ENCODE measurements at places on chromosomes 5 and 9.
A peak's percentile ranks its signal among the peaks of the same experiment; 100 is the strongest.

DNA sequence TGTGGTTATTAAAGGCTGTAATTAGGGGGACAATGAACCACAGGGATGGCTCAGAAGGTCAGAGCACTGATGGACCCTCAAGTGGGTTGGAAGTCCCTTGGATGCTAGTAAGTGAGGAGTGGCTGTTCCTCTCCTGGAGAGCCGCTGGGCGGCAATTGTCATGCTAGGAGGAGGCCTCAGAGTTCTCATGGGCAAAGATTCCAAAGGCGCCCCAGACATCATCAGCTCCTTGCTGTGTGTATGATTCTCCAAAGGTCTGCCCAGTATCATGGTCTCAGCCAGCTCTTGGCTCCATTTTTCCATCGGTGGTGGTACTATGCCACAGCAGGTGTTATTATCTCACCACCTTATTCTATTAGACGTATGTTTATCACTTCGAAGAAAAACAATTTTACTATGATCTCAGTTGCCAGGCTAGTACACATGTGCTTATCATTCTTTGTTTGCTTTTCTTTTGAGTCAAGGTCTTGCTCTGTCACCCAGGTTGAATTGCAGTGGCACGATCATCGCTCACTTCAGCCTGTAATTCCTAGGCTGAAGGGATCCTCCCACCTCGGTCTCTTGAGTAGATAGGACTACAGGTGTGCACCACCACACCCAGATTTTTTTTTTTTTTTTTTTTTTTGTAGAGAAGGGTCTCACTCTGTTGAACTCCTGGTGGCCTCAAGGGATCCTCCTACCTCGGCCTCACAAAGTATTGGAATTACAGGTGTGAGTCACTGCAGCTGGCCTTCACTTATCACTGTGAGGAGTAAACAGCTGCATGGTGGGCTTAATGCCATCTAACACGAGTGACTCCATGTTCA is 46.8 kb downstream of the EXOSC2 start:
- no peak for DNase-seq

GRCh38 chr9:127445851-127446712 is 5.1 kb downstream of the RPL12 start:
- peak; percentile 32 for DNase-seq

GRCh38 chr9:28688172-28688571 is 1114.9 kb upstream of the C9orf72 start:
- DNase-seq, result no peak

GRCh38 chr5:82142928-82143577 is 135.1 kb downstream of the RPS23 start:
- no peak for DNase-seq

DNA sequence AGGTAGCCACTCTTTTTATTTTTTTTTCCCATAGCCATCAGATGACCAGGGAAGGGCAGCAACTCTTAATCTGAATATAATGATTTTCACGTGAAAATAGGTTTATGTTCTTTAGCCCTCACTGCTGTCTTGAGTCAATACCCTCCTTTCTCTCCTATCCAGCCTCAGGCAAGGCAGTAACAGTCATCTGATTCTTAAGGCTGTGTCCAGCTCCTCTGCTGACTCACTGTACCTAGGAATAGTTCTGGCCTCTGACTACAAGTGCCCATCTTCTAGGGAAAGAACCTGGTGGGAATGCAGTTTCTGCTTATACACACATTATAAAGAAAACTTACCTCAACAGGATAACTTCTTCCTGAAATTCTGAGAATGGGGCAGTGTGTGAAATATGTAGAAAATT is 30.7 kb downstream of the DHX29 start:
- no peak for DNase-seq

DNA sequence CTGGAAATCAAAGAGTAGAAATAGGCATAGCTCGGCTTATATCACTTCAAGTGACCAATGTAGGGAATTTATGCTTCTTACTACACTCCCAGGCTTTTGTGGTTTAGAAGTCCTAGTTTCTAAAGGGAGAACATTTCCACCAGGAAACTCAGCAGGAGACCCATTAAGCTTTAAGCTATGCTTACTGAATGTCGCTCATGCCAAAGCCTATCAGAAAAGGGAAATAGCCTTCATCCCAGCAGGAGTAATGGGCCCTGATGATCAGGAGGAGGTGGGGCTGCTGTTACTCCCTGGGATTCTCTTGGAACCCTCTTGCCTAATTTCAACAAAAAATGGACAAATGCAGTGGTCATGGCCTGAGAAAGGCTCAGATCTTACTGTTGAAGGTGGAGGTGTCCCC is 54.5 kb upstream of the SEMA6A start:
- DNase-seq, result no peak

DNA sequence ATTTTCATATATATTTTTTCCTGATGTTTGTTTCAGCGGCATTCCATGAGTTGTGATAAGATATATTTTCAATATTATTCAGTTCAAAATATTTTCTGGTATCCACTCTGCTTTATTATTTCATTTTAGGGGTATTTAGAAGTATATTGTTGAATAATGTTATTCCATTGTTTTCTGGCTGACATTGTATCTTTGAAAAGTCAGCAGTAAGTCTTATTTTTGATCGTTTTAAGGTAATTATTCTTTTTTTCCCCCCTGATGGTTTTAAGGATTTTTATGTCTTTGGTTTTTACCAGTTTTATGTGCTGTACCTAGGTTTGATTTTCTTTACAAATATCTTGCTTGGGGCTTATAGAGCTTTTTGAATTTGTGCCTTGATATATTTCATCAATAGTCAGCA is 6.6 kb upstream of the GLRA1 start:
- peak; percentile 15 for DNase-seq

DNA sequence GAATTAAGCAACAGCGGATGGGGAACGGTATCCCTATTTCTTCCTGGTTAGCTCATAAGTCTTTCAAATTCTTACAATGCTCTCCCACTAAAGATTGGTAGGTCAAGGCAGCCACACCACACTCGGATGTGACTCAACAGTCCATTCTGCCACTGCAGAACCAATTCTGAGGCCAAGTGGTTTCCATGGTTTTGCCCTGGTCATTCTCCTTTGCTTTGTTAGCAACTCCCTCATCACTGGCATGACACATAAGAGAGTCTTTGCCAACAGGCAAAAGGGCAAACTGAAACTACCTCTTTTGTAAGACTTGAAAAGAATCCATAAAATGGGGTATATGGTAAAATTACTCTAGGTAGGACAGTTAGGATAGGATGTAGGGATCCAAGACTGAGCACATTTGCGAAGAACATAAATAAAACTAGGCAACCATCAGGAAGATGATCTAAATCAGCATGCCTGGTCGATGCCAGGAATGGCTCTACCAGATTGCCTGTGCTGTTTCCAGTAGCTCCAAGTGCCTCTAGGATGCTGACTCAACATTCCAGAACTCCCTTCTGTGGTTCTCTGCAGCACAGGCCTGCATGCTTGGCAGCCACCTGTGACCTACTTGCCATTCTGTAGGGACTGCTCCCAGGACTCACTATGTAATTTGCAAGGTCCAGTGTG is 105.4 kb downstream of the DCP2 start:
- no peak for DNase-seq

DNA sequence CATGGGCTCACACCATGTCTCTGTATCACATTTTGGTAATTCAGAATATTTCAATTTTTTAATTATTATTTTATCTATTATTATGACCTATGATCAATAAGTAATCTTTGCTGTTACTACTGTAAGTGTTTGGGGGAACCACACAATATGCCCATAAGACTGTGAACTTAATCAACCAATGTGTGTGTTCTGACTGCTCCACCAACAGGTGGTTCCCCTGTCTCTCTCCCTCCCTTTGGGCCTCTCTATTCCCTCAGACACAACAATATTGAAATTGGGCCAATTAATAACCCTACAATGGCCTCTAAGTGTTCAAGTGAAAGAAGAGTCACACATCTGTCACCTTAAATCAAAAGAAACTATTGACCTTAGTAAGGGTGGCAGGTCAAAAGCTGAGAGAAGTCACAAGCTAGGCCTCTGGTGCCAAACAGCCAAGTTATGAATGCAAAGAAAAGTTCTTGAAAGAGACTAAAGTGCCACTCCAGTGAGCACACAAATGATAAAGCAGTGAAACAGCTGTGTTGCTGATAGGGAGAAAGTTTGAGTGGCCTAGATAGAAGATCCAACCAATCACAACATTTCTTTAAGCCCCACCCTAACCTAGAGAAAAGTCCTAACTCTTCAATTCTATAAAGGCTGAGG is 88.7 kb downstream of the DEPDC1B start:
- no peak for DNase-seq

- no peak for DNase-seq
Observed at GRCh38 chr9:110538647-110539041, 40.9 kb downstream of the SVEP1 start.

DNA sequence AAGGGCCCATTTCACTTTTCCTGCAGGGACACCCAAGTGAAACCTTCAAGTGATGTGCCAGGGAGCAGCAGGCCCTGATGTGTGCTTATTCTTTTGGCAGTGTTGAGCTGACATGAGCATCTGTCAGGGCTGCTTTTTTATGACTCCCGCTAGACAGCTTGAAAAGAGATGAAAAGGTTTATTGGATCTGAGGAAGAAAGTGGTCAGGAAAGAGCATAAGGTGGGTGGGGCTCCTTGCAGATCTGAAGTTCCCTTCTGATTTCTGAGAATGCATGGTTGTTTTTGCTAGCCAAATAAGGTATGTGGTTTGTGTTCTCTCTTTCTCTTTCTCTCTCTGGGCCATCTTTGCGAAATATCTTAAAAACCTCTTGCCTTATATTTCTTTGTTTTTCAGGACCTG is 316.1 kb downstream of the DMRT2 start:
- DNase-seq, result no peak

- no peak for DNase-seq
Observed at GRCh38 chr5:53944981-53945380, 365.4 kb downstream of the ARL15 start.

- no peak for DNase-seq
Observed at GRCh38 chr9:126652140-126652582, 38.4 kb downstream of the LMX1B start.

GRCh38 chr5:53381-54174 is 38.4 kb upstream of the PLEKHG4B start:
- peak; percentile 67 for DNase-seq

DNA sequence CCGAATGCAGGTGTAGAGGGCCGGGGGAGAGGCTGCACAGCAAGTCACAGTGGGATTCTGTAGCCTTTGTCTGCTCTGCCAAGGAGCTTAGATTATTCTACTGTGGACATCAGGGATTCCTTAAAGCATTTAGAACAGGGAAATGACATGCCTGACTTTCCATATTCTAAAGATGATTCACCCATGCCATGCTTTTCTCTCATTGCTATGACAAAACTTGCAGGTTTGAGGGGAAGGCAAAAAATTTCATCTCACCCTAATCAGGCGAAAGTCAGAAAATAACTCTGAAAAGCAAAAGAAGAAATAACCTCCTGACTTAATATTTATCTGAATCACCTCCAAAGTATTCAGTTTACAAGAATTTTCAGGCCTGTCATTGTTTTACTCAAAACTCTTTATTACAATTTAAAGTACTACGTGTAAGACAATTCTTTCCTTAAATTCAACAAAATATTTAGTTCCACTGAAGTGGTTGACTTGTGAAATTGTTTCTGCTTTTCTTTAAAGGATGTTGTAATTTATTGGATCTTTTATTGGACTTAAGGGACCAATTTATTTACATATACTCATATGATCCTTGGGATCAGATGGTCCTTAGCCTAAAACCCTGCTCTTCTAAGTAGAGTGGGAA is 30.0 kb upstream of the GAS1 start:
- no peak for DNase-seq

- no peak for DNase-seq
Observed at GRCh38 chr5:157538311-157538710, 37.3 kb downstream of the ADAM19 start.

DNA sequence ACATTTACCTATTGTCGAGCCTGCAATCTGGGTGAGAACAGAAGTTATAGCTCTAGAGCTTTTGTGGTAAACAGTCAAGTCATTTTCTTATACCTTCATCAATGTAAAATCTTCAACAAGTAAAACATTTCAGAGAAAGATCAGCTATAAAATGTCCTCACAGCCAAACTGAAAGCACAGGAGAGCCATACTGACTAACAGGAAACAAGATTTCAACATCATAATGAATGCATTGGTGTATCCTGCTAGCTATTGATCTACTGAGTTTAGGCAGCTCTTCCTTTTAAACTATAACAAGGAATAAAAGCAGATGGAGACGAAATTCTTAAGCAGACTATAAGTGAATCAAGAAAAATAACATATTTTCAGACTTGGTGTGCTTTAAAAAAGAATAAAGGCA is 1522.9 kb upstream of the WWC1 start:
- no peak for DNase-seq

- DNase-seq, result no peak
Observed at GRCh38 chr9:101073122-101073521, 44.6 kb downstream of the PLPPR1 start.

DNA sequence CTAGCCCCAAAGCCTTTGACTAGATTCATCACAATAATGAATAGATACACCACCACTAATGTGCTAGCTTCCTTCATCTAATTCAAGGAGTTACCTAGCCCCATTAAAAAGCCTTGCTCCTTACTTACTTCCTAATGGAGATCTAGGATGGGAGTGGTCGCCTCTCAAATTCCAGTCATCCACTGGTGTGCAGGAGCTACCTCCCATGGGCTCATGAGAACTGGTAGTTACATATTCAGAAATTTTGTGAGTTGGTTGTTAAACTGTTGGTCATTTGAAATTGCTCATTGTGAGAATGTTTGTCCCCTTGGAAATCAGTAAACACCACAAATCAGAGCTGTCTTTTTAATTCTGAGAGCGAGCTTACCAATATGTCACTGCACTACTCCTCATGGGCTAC is 91.7 kb upstream of the GDNF start:
- DNase-seq, result no peak

GRCh38 chr9:134178768-134179551 is 14.6 kb upstream of the RNU6ATAC start:
- no peak for DNase-seq

DNA sequence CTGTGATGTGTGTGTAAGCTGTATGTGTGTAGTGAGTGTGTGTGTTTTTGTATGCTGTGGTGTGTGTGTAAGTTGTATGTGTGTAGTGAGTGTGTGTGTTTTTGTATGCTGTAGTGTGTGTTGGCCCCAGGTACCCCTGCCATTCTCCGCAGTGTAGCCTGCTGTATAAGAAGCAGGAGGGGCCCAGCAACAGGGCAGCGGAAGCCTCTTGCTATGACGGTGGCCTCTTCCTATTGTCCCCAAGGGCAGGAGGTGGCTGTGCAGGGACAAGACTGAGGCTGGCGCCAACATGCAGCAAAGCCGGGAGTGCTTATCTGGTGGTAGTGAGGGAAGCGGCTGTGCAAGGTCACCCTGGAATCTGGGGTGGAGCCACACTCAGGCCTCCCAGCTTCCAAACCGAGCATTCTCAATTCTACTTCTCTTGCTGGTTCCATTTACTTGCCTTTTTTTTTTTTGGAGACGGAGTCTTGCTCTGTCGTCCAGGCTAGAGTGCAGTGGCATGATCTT is 5.1 kb downstream of the SPAAR start:
- peak; percentile 25 for DNase-seq
